ENCODE measurements at places on chromosomes 3 and 15.

GRCh38 chr15:98976500-98976899 is 31.1 kb downstream of the PGPEP1L start:
- no peak for DNase-seq

DNA sequence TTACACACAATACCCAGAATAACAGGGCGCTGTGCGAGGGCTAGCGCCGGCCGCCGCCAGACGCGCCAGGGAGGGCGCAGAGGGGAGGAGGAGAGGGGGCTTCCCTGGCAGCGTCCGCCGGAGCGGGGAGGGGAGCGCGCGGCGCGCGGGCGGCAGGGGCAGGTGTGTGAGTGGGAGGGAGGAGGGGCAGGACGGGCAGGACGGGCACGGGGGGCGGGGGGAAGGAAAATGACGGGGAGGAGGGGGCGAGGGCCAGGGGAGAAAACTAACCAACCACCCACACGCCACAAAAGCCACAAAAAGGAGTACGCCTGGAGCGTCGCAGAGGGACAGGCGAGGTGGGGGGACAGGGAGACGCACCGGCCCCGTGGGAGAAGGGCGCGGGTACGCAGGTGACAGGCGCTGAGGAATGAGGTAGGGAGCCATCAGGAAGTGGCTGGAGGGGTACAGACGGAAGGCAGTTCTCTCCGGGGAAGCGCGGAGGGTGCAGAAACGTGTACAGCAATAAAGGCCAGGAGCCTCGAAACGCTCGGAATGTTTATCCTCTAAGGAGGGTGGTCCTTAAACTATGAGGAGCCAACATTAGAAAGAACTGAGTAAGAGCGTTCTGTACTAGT is 610 bp upstream of the SATB1 start:
- peak; percentile 62 for DNase-seq

- DNase-seq = no peak
Measured at GRCh38 chr15:32884146-32884545, 166.3 kb downstream of the GREM1 start.

GRCh38 chr3:59268170-59268569 is 218.3 kb upstream of the CFAP20DC start:
- no peak for DNase-seq

GRCh38 chr3:149180057-149180573 is 41.5 kb downstream of the CP start:
- DNase-seq = no peak

DNA sequence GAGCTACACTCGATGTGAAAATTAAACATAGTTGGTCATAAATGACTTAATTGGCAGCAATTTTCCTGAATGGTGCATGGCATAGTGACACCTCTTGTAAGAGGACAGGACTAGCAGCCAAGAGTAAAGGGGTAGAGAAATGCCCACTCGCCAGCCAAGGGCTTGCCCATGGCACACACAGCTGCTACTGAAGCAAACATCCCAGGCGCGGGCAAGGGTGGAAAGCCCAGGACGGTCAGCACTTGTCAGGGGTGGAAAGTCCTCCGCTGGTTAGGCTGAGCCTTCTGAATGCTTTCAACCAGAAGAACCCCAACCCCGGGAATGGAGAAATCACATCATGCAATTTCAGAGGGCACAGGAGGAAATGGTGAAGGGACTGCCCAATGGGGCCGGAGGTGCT is 31.6 kb downstream of the BDH1 start:
- no peak for DNase-seq

DNA sequence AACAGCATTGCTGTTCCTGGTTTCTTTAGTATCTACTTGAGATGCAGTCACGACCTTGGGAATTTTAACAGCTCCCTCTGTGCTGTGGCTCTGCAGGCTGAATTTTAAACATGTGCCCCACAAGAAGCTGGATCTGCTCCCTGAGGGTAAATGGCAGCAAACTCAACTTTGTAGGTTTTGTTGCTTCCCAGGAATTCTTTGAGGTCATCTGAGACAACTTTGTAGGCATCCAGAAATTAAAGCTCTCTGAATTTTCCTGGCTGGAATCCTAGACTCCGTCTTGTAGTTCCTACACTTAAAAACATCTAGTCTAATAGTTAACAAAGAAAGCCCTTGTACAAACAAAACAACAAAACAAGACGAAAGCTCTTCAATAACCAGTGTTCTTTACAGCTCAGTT is 366.3 kb downstream of the FEZF2 start:
- no peak for DNase-seq

Data from T-helper 17 cell (primary cell).